ENCODE measurements at places on chromosomes 12 and 14. TPM values are rescaled to one million over a fixed set of nuclear protein-coding genes. Genes with fewer than 3 reads are reported as not detected.

Gene BEGAIN
- 11.8 TPM for total RNA-seq

Gene WNT1
- total RNA-seq = not detected

Gene TAS2R9
- not detected for total RNA-seq

Gene PLXNC1
- total RNA-seq = 0.07 TPM

Gene TAS2R7
- total RNA-seq = not detected

Gene CNPY2
- 117 TPM for total RNA-seq

Gene P2RX7
- total RNA-seq = not detected

Gene DTX1
- total RNA-seq = 0.42 TPM

Gene FGF23
- not detected for total RNA-seq

Gene DNAI7
- total RNA-seq = 0.33 TPM

Gene FAM161B
- total RNA-seq = 1.9 TPM

Gene SYT10
- not detected for total RNA-seq

Gene AMHR2
- total RNA-seq = 2.8 TPM

Gene OR6C74
- not detected for total RNA-seq

Gene OAS2
- 0.15 TPM for total RNA-seq

Gene TAS2R20
- 0.07 TPM for total RNA-seq

Gene CPNE6
- total RNA-seq = not detected

Gene CARMIL3
- 0.64 TPM for total RNA-seq

Gene CCT2
- 306 TPM for total RNA-seq

Gene BLTP3B
- 6.2 TPM for total RNA-seq

Gene SLC7A8
- total RNA-seq = 0.55 TPM

Gene SPTB
- total RNA-seq = 1.1 TPM

Gene KRT80
- 71.8 TPM for total RNA-seq

Gene CLEC4C
- not detected for total RNA-seq

Gene ADGRD1
- total RNA-seq = 0.62 TPM

Gene HPD
- total RNA-seq = 1.1 TPM

Gene HNF1A
- total RNA-seq = 3.7 TPM

Gene SSPN
- 0.54 TPM for total RNA-seq
